ENCODE measurements at places on chromosomes 5 and 9. TPM values are rescaled to one million over a fixed set of nuclear protein-coding genes. Genes with fewer than 3 reads are reported as not detected.

DNA sequence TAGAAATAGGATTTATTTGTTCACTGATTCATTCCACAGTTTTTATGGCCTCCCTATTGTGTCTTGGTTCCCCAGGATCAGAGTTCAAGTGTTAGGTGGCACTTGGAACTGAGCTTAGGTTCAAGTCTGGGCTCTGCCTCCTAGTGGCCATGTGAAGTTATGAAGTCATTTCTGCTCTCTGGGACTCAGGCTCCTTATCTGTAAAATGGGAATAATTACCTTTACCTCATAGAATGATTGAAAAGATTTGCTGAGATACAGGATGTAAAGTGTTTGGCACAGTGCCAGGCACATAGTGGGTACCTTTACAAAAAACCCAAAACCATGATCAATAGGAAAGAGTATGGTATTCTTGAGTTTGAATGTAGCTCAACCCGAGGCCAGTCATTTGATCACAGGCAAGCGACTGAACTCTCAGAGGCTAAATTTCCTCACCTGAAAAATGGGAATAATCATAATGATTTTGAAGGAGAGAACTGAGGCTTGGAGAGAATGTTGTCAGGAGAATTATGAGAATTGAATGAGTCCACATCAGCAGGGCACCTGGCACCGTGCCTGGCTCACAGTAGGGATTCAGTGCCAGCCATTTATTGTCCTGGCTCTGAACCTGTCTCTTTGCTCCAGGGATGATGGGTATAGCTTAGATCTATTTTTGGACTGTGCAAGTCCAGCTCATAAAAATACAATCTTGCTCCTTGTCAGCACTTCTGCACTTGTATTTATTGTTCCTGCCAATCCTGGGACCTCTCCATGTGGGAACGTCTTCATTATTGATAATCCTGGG lies 10.8 kb downstream of the NSG2 start:
- H3K36me3 ChIP-seq, result no peaks in the 10 kb centered on the region
- H3K4me3 ChIP-seq, result no peak overlapping the region
- peaks cover 5% of the 10 kb centered on the region for H3K27me3 ChIP-seq
- no peak for DNase-seq
- no peak overlapping the region for H3K27ac ChIP-seq

- DNase-seq, result no peak
- no peaks in the 10 kb centered on the region for H3K36me3 ChIP-seq
- no peak overlapping the region for H3K4me3 ChIP-seq
Measured at GRCh38 chr5:41120600-41120999, 49.5 kb upstream of the MROH2B start.

- peaks cover 8% of the 10 kb centered on the region for H3K27me3 ChIP-seq
- H3K27ac ChIP-seq, result no peak overlapping the region
- peak; percentile 55 for DNase-seq
- H3K36me3 ChIP-seq, result no peaks in the 10 kb centered on the region
- H3K4me1 ChIP-seq, result peaks cover 5% of the 10 kb centered on the region
Measured at GRCh38 chr9:130680836-130681768, 12.5 kb upstream of the EXOSC2 start.

DNA sequence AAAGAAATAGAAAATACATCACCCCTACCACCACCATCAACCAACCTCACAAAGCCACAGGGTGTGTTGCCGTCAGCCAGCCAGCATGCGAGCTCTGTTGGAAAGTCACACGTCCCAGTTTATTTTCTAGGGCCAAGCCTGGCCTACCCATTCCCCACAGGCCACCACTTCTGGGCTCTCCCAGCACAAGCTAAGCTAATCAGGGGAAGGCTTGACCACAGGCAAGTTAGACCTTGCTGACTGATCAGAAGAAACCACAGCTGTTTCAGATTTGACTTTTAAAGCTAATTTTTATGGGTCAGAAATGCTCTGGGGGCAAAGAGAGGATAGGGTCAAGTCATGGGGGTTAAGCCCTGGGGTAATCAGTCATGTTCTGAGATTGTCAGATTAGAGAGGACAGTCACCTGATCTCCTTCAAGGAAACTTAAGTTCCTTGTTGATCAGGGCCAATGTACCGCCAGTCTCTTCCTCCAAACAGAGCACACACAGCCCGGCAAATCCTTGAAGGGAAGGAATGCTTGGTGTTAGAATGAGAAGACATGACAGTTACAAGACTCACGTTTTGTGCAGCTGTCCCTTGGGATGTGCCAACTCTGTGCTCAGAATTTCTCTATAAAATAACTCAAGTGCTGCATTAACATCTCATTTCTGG lies 7.6 kb downstream of the SHB start:
- no peak for DNase-seq
- H3K27me3 ChIP-seq, result no peaks in the 10 kb centered on the region
- no peak overlapping the region for H3K27ac ChIP-seq
- H3K4me1 ChIP-seq, result no peaks in the 10 kb centered on the region
- H3K36me3 ChIP-seq, result no peaks in the 10 kb centered on the region

DNA sequence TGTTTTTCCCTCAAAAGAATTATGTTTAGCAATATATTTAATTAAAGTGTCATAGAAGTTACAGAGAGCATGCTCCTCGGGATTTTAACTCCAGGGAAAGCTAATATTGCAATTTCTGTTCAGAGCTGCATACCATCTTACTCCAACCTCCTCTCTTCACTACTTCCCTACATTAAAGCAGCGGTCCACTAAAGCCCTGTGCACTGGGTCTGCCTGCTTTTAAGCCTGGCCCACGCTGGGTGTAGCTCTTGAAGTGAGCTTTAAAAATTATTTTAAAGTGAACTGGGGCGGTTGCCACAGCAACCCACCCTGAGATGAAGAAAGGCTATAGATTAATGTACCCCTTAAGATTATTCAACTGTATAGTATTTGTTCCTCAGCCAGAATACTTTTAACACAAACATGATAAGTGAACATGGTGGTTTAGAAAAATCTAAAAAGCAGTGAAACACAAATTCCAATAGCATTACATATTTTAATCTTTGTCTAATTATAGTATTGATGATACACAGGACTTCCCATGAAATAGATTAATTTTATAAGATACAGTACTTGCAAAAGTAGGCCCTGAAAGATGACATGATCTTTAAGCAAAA lies 3.9 kb upstream of the MEF2C start:
- peaks cover 24% of the 10 kb centered on the region for H3K4me1 ChIP-seq
- peaks cover 66% of the 10 kb centered on the region for H3K27me3 ChIP-seq
- no peak overlapping the region for H3K4me3 ChIP-seq
- DNase-seq, result no peak
- H3K27ac ChIP-seq, result no peak overlapping the region
- no peaks in the 10 kb centered on the region for H3K36me3 ChIP-seq

- no peak overlapping the region for H3K4me3 ChIP-seq
- no peak overlapping the region for H3K27ac ChIP-seq
- no peak for DNase-seq
- H3K36me3 ChIP-seq, result no peaks in the 10 kb centered on the region
Measured at GRCh38 chr9:35273591-35273990, 111.8 kb downstream of the UNC13B start.

- H3K4me3 ChIP-seq, result no peak overlapping the region
- peaks cover 6% of the 10 kb centered on the region for H3K27me3 ChIP-seq
- H3K4me1 ChIP-seq, result peaks cover 3% of the 10 kb centered on the region
- DNase-seq, result peak; percentile 34
- no peaks in the 10 kb centered on the region for H3K36me3 ChIP-seq
Measured at GRCh38 chr5:142717582-142718215, 31.8 kb upstream of the FGF1 start.

DNA sequence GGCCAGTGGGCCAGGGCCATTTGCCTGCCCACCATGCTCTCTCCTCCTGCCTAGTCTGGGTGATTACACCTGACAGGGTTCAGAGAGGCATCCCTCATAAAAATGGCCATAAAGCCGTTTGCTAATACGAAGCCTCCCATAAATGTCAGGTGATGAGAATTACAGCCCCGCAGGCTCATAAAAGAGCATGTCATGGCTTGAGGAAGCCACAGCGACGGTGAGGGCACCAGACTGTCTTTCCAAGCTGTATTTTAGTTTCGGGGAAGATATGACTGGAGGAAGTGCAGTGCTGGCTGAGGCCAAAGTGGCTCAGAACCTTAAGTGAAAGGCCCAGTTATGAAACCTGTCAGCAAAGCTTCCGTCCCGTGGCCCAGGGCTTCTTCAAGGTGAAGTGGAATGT lies 18.5 kb upstream of the TCERG1 start:
- H3K27me3 ChIP-seq, result peaks cover 12% of the 10 kb centered on the region
- no peak for DNase-seq
- H3K27ac ChIP-seq, result no peak overlapping the region
- no peak overlapping the region for H3K4me3 ChIP-seq
- H3K4me1 ChIP-seq, result peaks cover 4% of the 10 kb centered on the region

DNA sequence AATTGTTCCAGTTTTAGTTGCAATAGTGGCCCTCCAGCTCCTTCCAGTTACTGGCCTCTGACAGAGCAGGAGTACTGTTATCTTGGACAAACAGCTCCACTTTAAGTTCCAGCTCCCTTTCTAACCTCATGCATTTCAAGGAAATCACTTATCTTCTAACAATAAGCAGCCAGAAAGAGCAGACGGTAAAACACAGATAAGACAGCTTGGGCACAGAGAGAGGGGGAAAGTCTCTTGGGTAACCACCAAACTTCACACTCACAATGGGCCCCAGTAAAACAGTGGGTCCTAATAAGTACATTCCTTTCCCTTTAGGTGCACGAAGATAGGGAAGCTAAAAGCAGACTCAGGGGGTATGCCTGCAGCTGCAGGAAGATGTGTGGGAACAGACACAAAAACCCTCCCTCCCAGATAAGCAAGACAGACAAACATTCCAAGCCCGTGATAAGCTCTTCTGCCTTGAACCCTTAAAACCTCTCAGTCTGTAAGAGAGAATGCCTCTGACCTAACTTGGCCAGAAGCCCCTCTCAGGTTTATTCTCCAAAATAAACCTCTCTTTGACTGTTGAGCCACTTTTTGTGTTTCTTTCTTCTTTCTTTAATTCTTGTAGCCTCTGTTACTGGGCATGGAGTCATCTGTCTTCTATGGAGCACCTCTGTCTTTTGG lies 30.8 kb downstream of the OR1J1 start:
- no peaks in the 10 kb centered on the region for H3K4me1 ChIP-seq
- peaks cover 10% of the 10 kb centered on the region for H3K27me3 ChIP-seq
- H3K4me3 ChIP-seq, result no peak overlapping the region
- no peak overlapping the region for H3K27ac ChIP-seq

- H3K36me3 ChIP-seq, result peaks cover 54% of the 10 kb centered on the region
- H3K27ac ChIP-seq, result no peak overlapping the region
- DNase-seq, result no peak
- H3K27me3 ChIP-seq, result no peaks in the 10 kb centered on the region
Measured at GRCh38 chr9:89357331-89358197, 39.3 kb downstream of the SECISBP2 start.

DNA sequence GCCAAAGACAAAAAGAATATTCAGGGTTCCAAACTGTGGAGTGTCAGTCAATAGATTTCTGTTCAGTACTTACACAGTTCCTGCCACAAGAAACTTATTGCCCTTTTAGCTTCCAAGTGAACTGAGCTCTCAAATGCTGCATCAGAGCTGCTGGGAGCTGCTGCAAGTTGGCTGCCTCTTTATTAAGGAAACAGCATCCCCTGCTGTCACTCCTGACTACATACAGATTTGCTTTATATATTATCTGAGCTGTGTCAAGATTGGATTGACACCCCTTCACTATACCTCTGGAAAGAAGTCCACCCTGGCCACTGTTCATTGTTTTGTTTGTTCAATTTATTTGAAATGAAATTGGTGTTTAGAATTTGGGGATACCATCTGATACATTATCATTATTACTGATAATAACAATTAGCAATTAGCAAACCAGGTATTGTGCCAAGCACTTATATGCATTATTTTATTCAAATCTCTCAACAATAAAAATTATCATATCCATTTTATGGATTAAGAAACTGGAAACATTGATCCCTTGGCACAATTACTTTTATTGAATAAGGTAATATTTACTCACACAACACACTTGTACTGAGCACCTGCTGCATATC lies 16.4 kb upstream of the C5orf58 start:
- peak; percentile 33 for DNase-seq
- no peaks in the 10 kb centered on the region for H3K4me1 ChIP-seq
- no peaks in the 10 kb centered on the region for H3K36me3 ChIP-seq
- no peak overlapping the region for H3K27ac ChIP-seq
- no peak overlapping the region for H3K4me3 ChIP-seq

DNA sequence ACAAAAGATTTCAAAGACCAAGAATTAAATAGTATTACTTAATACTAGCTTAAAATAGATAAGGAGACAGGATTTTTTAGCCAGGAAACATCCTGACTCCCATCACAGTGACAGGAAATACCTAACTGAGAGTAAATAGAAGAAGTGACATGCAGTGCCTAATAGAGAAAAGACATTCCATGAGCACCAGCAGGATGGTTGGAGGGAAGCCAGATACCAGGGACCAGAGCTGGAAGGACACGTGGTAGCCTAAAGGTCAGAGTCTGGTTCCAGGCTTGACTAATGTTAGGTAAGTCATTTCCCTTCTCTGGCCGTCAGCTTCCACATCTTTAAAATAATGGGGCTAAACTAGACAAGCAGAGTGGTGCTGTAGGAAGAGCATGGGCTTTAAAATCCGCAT lies 41.6 kb downstream of the CDK5RAP2 start:
- no peak overlapping the region for H3K27ac ChIP-seq
- H3K36me3 ChIP-seq, result peaks cover 56% of the 10 kb centered on the region
- DNase-seq, result no peak
- H3K4me1 ChIP-seq, result no peaks in the 10 kb centered on the region

GRCh38 chr5:26692952-26693351 lies 345.4 kb downstream of the CDH9 start:
- no peaks in the 10 kb centered on the region for H3K27me3 ChIP-seq
- H3K36me3 ChIP-seq, result no peaks in the 10 kb centered on the region
- DNase-seq, result no peak
- no peak overlapping the region for H3K4me3 ChIP-seq

GRCh38 chr5:60598424-60598823 lies 101.5 kb downstream of the DEPDC1B start:
- no peaks in the 10 kb centered on the region for H3K27me3 ChIP-seq
- DNase-seq, result no peak
- H3K4me3 ChIP-seq, result no peak overlapping the region
- H3K27ac ChIP-seq, result no peak overlapping the region

GRCh38 chr5:34021334-34021733 lies 13.5 kb upstream of the AMACR start:
- peaks cover 19% of the 10 kb centered on the region for H3K36me3 ChIP-seq
- H3K4me1 ChIP-seq, result peaks cover 21% of the 10 kb centered on the region
- peak overlapping the region; percentile 27 for H3K27ac ChIP-seq
- no peak overlapping the region for H3K4me3 ChIP-seq

The IRX2 gene
- not detected for total RNA-seq

The ENHO gene
- 0.19 TPM for total RNA-seq

The ADGRV1 gene
- not detected for total RNA-seq

The DND1 gene
- 1.7 TPM for total RNA-seq

The CD274 gene
- 14.2 TPM for total RNA-seq

The MLANA gene
- not detected for total RNA-seq

The LCNL1 gene
- total RNA-seq, result not detected

The ENC1 gene
- total RNA-seq, result 0.74 TPM

The ADRB2 gene
- total RNA-seq, result 0.21 TPM

The PIP5KL1 gene
- 1.8 TPM for total RNA-seq

The SYNPO gene
- 0.14 TPM for total RNA-seq

The SLC6A7 gene
- total RNA-seq, result not detected

The WNK2 gene
- 5.2 TPM for total RNA-seq

The FLT4 gene
- total RNA-seq, result 2.7 TPM

The TEX48 gene
- total RNA-seq, result not detected

All from activated naive CD4-positive, alpha-beta T cell treated with anti-CD3 and anti-CD28 coated beads for 36 hours (primary cell).